Mesenchymal stem cell (in vitro differentiated cells and primary cell): ENCODE measurements at places on chromosomes 6 and 20.
A peak's percentile ranks its signal among the peaks of the same experiment; 100 is the strongest.

GRCh38 chr6:47129129-47129528, 87.0 kb upstream of the ADGRF1 start:
- no peaks in the 10 kb centered on the region for H3K27me3 ChIP-seq
- peaks cover 6% of the 10 kb centered on the region for H3K4me1 ChIP-seq
- no peak overlapping the region for H3K4me3 ChIP-seq

DNA sequence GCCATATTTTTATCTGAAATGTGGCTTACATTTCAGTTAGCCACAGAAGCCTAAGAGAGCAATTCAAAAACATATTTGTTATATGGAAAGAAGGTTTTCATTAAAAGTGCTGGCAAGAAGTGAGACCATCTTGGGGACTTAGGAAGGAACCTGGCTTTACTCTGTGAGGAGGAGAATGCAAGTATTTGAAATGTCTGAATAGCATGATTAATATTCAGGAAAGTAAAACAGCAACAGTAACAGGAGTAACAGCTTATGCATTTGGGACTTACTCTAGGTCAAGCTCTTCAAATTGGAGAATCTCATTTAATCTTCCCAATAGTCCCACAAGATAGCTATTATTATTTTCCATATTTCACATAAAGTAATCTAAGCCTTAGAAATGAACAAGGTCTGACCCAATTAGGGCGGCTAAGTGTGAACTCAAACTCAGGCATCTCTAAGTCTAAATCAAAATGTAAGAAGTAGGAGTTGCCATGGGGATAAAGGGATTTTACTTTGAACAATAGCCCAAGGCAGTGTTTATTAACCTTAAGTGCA, 816.5 kb downstream of the BCKDHB start:
- H3K36me3 ChIP-seq = no peaks in the 10 kb centered on the region
- no peak overlapping the region for H3K27ac ChIP-seq
- H3K27me3 ChIP-seq = no peaks in the 10 kb centered on the region
- DNase-seq = no peak

DNA sequence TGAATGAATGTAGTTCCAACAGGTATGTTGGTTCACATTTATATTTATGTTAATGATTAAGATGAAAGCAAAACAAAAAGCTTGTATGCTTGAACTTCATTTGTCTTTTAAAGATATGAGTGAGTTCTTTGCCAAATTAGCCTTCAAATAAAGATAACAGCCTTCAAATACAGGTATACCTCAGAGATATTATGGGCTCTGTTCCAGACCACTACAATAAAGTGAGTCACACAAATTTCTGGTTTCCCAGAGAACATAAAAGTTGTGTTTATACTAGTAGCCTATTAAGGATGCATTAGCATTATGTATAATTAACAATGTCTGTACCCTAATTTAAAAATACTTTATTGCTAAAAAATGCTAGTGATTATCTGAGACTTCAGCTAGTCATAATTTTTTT, 245.3 kb upstream of the MAN1A1 start:
- H3K4me1 ChIP-seq = no peaks in the 10 kb centered on the region
- H3K27ac ChIP-seq = no peak overlapping the region
- H3K4me3 ChIP-seq = no peak overlapping the region
- no peak for DNase-seq

- H3K4me1 ChIP-seq = no peaks in the 10 kb centered on the region
- no peaks in the 10 kb centered on the region for H3K36me3 ChIP-seq
- H3K27me3 ChIP-seq = no peaks in the 10 kb centered on the region
- H3K27ac ChIP-seq = no peak overlapping the region
These were observed 1422.8 kb upstream of the EYS start for GRCh38 chr6:67129780-67130179.

GRCh38 chr6:113995634-113996033, 24.7 kb upstream of the HDAC2 start:
- H3K4me1 ChIP-seq = peaks cover 3% of the 10 kb centered on the region
- no peaks in the 10 kb centered on the region for H3K36me3 ChIP-seq
- peak; percentile 92 for DNase-seq
- no peaks in the 10 kb centered on the region for H3K27me3 ChIP-seq
- H3K4me3 ChIP-seq = no peak overlapping the region

DNA sequence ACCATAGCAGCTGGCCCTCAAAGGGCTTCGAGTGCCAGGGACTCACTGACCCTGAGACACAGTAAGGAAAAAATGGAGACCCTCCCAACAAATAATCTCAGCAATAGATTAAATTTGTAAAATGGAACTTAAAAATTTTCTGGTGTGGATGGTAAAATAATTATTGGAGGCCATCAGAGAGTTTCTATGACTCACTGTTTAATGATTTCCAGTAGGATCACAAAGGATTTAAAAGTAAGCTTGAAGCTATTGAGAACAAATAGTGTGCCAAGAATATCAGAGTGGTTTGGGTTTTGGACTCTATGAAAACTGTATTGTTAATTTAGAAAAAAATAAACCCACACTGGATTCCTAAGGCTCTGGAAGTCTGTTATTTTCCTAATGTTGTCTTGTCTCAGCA, 115.2 kb upstream of the AKIRIN2 start:
- peaks cover 1% of the 10 kb centered on the region for H3K4me1 ChIP-seq
- H3K27ac ChIP-seq = peak overlapping the region; percentile 76
- H3K27me3 ChIP-seq = no peaks in the 10 kb centered on the region
- DNase-seq = no peak
- H3K36me3 ChIP-seq = no peaks in the 10 kb centered on the region

GRCh38 chr20:32140603-32141002, 31.1 kb downstream of the TM9SF4 start:
- H3K36me3 ChIP-seq = peaks cover 83% of the 10 kb centered on the region
- peaks cover 2% of the 10 kb centered on the region for H3K4me1 ChIP-seq
- DNase-seq = no peak
- no peaks in the 10 kb centered on the region for H3K27me3 ChIP-seq

DNA sequence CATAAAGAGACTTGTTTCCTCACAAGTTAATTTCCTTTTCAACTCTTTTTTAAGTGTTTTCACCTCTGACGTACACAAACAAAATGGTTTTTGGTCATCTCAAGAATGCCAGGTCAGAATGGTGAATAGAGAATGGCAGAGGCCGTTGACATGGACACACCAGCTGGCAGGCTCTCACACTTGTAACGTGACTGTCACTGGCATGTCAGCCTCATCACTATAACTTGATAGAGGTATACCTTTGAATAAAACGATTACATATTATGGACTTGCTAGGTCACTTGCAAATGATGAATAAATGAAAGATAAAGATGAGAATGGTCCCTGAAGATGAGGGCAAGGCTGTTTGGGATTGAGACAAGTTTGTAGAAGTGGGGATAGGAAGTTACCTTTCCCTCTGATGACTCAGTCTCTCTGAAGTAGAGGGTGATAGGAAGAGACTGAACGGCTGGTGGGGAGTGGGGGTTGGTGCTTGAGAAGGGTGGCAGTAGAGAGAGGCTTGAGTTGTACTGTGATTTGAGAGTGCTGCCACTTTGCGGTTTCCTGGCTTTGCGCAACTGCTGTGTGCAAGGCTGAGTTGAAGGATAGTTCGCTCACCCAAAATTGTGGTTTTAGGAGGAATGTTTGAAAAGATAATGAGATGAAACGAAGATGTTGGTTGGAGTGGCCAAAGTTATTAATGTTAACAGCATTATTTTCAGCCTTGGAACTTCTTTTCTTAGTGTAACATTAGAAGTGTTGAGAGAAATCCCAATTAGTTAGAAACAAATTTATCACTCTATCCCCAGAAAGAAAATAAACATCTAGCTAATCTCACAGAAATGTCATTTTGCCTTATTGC, 30.3 kb downstream of the TBPL1 start:
- peaks cover 2% of the 10 kb centered on the region for H3K4me1 ChIP-seq
- peak; percentile 80 for DNase-seq
- no peak overlapping the region for H3K27ac ChIP-seq
- no peak overlapping the region for H3K4me3 ChIP-seq
- H3K36me3 ChIP-seq = peaks cover 3% of the 10 kb centered on the region

DNA sequence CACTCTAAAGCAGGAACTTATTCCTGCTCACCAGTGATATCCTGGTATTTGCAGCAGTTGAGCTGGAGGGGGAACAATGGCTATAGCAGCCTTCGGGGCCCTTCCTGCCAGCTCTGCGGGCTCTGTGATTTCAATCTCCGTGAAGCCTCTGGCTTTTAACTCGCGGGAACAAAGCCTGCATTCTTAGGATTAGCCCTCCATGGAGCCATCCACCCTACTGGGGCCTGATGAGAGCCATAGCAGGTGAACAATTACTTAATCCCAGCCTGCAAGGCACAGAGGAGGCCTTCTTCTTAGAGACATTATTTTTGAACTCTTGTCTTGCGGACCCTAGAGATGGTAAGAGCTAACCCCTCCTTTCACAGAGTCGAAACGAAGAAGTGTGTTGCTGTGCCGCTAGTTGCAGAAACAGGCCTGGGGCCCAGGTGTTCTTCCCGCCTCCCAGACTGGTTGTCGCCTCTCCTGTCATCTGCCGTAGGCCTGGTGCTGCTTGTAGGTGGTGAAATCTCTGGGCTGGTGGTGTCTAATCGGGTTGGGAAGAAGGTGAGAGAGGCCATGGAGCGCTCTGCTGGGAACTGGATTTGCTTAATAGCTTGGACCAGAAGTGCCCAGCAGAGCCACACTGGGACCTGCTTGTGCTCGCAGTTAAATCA, 9.7 kb downstream of the GHRH start:
- DNase-seq = no peak
- no peak overlapping the region for H3K4me3 ChIP-seq
- H3K4me1 ChIP-seq = no peaks in the 10 kb centered on the region
- no peak overlapping the region for H3K27ac ChIP-seq

GRCh38 chr6:81252231-81252630, 500.2 kb downstream of the TENT5A start:
- DNase-seq = no peak
- no peaks in the 10 kb centered on the region for H3K27me3 ChIP-seq
- H3K36me3 ChIP-seq = no peaks in the 10 kb centered on the region

GRCh38 chr6:154167126-154167525, 128.1 kb downstream of the OPRM1 start:
- H3K4me3 ChIP-seq = no peak overlapping the region
- DNase-seq = no peak
- H3K4me1 ChIP-seq = peaks cover 1% of the 10 kb centered on the region
- no peaks in the 10 kb centered on the region for H3K27me3 ChIP-seq
- no peaks in the 10 kb centered on the region for H3K36me3 ChIP-seq
- H3K27ac ChIP-seq = no peak overlapping the region

- H3K27ac ChIP-seq = no peak overlapping the region
- peaks cover 4% of the 10 kb centered on the region for H3K4me1 ChIP-seq
- no peaks in the 10 kb centered on the region for H3K27me3 ChIP-seq
- DNase-seq = no peak
- H3K4me3 ChIP-seq = no peak overlapping the region
- no peaks in the 10 kb centered on the region for H3K36me3 ChIP-seq
These were observed 3.2 kb downstream of the TXLNB start for GRCh38 chr6:139288496-139289040.

DNA sequence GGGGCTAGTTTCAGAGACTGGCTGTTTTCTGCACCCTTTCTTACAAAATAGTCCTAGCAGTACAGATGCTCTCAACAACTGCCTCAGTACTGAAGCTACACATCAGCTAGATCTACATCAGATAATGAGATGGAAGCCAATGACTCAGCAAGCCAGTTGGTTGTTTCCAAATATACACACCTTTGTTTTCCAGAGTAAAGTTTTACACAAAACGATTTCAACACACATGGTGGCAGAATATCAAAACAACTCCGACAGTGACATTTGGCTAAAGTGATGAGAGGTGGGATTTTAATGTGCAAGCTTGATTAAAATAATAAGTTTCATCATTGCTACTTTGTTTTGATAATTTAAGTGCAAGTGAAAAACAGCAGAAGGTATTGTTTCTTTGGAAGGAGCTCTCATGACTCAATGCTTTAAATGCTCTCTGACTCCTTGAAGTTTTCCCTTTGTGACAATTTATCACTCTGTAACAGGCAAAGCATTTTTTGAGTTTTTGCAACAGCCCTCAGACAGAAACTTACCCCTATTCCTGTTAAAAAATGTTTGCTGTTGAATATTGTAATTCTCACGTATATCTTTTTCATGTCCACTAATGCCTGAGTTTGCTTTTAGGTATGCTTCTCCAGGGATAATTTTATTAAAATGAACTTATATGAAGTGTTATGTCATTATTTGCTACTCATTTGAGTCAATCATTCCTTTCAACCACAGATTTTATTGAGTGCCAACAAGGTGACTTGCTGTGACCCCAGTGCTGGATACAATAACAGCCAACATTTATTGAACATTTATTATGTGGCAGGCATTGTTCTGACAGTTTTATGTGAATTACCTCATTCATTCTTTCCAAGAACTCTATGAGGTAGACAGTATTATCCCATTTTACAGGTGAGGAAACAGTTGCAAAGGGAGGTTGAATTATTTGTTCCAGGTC, 882.0 kb downstream of the TFAP2A start:
- H3K36me3 ChIP-seq = no peaks in the 10 kb centered on the region
- peaks cover 2% of the 10 kb centered on the region for H3K4me1 ChIP-seq
- no peak overlapping the region for H3K27ac ChIP-seq

GRCh38 chr6:151609146-151609902, 115.5 kb downstream of the CCDC170 start:
- no peak for DNase-seq
- no peaks in the 10 kb centered on the region for H3K27me3 ChIP-seq
- no peak overlapping the region for H3K27ac ChIP-seq
- H3K4me1 ChIP-seq = no peaks in the 10 kb centered on the region

GRCh38 chr6:52299653-52300052, 15.1 kb upstream of the MCM3 start:
- H3K36me3 ChIP-seq = no peaks in the 10 kb centered on the region
- no peaks in the 10 kb centered on the region for H3K4me1 ChIP-seq
- H3K27ac ChIP-seq = no peak overlapping the region
- no peak for DNase-seq
- no peak overlapping the region for H3K4me3 ChIP-seq

- H3K27me3 ChIP-seq = no peaks in the 10 kb centered on the region
- DNase-seq = no peak
- H3K4me1 ChIP-seq = peaks cover 24% of the 10 kb centered on the region
- no peak overlapping the region for H3K4me3 ChIP-seq
These were observed 97.8 kb downstream of the GMPR start for GRCh38 chr6:16336056-16336818.

DNA sequence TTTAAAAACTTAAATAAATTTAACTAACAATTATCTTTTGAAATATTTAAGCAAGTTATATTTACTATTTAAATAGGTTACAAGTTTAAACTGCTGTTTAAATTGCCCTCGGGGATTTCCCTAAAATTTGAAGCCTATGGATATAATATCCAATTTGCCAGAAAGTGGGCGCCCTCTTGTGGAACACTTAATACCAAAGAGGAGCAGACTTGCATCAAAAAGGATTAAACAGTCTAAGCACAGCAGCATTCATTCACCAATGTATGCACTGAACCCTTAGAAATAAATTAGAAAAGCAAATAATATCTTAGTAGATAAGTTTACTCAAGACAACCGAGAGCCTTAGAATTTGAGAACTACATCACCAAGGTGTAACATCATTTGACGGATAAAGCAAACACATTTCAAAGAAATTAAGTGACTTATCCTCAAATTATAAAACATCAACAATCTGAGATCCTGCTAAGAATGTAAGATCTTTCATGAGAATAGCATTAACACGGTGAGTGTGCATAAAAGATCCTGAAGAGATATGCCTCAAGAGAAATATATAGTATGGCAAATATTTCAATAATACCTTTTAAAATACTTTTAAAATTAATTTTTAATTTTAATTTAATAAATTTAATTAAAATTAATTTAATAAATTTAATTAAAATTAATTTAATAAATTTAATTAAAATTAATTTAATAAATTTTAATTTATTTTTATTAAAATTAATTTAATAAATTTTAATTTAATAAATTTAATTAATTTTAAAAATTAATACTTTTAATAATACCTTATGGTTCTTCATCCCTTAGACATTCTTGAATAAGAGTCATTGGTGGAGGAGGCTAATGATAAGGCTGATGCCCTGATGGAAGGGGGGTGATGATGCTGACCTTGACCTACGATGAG, 11.5 kb upstream of the MEP1A start:
- H3K4me1 ChIP-seq = no peaks in the 10 kb centered on the region
- peak; percentile 62 for DNase-seq
- H3K27me3 ChIP-seq = peaks cover 2% of the 10 kb centered on the region
- H3K36me3 ChIP-seq = no peaks in the 10 kb centered on the region
- H3K27ac ChIP-seq = no peak overlapping the region
